ENCODE measurements at places on chromosomes 4 and X.

DNA sequence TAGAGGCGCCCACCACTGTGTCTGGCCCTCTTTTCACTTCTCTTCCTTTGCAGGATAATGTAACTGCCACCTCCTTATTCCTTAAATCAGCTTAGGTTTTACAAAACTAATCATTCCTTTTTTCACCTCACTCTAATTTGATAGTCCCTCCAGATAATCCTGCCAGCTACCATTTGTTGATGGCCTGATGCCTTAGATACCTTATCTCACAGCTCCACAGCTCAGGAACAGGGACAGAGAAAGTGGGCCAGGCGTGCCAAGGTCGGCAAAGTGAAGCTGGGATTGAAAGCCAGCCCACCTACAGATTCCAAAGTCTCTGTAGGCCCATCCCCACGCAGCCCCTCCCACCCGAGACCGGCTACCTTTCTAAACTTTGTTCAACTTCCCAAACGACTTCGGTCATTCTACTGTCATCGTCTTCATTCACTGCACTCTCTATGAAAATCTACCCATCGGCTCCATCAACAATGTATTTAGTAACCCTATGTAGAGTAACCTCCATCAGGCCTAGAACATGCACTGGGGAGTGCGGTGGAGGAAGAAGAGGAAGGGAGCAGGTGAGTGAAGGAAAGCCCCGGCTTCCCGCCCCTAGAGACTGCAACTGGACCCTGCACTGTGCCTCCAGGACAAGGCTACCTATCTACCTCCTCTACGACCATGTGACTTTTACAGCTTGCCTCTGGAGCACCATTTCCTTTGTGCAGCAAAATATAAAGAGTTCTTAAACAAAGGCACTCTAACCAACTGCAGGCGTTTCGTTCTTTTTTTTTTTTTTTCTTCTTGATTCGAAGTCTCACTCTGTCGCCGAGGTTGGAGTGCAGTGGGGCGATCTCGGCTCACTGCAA, 1.5 kb downstream of the CASP6 start:
- DNase-seq = no peak

- no peak for DNase-seq
These were observed 637 bp downstream of the AMER1 start for GRCh38 chrX:64204701-64205440.

DNA sequence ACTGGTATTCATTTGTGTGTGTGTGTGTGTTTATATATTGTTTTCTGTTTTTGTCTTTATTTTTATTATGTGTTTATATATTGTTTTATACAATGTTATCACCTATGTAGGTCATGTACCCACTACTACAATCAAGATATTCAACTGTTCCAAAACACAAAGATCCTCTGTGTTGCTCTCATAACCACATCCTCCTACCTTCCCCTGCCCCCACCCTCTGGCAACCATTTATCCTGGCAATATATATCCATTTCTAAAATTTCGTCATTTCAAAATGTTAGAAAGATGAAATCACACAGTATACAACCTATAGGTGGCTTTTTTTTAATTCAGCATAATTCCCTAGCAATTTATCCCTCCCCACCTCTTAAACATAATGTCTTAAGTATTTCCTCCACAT, 18.8 kb upstream of the RPL34 start:
- DNase-seq = no peak

GRCh38 chr4:178672512-178672911, 1230.3 kb upstream of the AGA start:
- DNase-seq = no peak

- DNase-seq = no peak
These were observed 371.4 kb upstream of the TECRL start for GRCh38 chr4:64780664-64781063.

DNA sequence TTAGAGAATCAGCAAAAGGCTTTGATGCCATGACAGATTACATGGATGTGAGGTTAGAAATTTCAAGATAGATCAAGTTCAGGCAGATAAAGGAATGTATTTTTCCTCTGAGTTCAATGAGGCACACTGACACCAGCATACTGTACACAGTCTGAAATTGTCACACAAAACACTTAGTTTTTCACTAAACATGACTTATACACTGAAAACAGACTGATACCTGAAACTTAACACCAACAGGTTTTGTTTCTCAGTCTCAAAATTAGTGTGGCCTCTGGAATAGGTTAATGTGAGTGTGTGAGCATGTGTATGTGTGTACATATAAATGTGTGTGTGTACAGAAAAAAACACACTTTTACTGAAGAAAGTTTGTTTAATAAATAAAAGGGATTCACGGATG, 129.9 kb upstream of the SLITRK2 start:
- no peak for DNase-seq

- DNase-seq = no peak
These were observed 131.7 kb upstream of the NALF2 start for GRCh38 chrX:69372435-69372834.

GRCh38 chr4:656436-657337, 17.4 kb downstream of the ATP5ME start:
- DNase-seq = no peak
